Lung microvascular endothelial cell (primary cell): ENCODE measurements at places on chromosomes 4 and X. TPM values are rescaled to one million over a fixed set of nuclear protein-coding genes. Genes with fewer than 3 reads are reported as not detected.

- DNase-seq: no peak
These were observed 257.2 kb downstream of the FBXW7 start for GRCh38 chr4:152278505-152279233.

LSM6 gene
- total RNA-seq: 18.7 and 19.4 TPM in 2 replicates

GRCh38 chrX:11499076-11500044 is 166.4 kb downstream of the ARHGAP6 start:
- no peak for DNase-seq

TRAPPC11 gene
- 21.6 and 22.6 TPM in 2 replicates for total RNA-seq

DNA sequence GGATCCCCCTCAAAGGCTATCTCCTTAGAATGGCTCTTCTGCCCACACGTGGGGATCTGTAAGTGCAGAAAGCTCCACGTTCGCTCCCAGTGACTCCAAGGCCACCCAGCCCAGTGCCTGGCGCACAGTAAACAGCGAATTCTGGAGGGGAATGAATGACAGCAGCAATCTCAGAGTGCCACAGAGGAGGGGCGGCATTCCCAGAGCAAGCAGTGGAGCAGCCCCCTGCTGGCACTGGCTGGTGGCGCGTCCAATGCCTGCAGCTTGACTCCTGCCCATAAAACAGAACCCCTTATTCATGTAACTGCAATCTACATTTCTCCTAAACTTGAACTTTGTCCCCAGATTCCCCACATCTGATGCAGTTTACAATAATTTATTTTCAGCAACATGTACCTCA is 6.9 kb upstream of the HELT start:
- DNase-seq: no peak

GRCh38 chr4:139521754-139522401 is 34.1 kb downstream of the SETD7 start:
- DNase-seq: no peak

GRCh38 chr4:104418286-104418685 is 76.4 kb downstream of the CXXC4 start:
- DNase-seq: no peak

CNGA1 gene
- total RNA-seq: not detected in 2 replicates

DNA sequence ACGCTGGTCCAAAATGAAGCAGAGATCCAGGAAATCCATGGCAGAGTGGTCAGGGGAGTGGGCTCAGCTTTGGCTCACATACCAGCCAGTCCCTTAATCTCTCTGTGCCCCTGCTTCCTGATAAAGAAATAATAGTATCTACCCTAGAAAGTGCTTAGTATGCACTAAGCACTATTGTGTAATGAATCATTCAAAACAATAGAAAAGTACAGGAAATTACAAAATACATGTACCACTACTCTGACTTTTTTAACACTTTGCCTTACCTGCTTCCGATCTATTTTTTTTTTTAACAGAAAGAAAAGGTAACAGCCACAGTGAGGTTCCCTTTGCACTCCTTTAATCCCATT is 49.9 kb downstream of the TBC1D9 start:
- peak; percentile 56 for DNase-seq

DMRTC1 gene
- total RNA-seq: not detected in 2 replicates

DNA sequence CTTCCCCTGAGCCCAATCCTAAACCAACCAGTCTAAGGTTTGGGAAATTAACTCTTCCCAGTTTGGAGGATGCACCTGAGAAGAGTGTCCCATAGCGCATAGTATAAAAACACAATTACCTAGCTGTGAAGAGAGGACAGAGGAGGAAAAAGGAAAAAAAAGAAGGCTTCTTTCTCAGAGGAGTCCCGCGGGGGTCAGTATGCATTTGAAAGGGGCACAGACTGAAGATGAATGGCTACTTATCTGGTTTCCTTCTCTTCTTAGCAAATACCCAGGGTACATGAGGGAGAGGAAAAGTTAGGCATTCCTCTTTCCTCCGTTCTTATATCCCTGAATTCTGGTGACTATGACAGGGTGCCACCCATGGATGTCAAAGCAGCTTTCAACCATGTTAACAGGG is 96.9 kb downstream of the TMEM47 start:
- no peak for DNase-seq

DNA sequence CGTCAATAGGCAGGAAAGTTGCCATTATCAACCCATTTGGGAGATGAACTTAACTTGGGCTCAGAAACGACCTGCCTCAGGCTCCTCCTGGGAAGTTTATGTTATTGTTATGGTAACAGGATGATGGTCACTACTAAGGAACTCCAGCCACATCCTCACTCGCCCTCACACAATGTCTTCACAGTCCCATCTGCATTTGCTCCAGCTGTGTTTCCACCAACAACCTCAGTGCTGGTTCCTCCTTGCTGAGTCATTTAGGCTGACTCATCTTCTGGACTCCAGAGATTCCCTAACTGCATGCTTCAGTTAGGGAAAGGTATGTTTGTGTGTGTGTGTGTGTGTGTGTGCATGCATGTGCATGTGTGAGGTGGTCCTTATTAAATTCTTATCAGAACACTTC is 293.4 kb upstream of the BOD1L1 start:
- peak; percentile 100 for DNase-seq

POU3F4 gene
- not detected in 2 replicates for total RNA-seq

GRCh38 chr4:114005569-114006442 is 26.4 kb upstream of the ARSJ start:
- DNase-seq: peak; percentile 83

DNA sequence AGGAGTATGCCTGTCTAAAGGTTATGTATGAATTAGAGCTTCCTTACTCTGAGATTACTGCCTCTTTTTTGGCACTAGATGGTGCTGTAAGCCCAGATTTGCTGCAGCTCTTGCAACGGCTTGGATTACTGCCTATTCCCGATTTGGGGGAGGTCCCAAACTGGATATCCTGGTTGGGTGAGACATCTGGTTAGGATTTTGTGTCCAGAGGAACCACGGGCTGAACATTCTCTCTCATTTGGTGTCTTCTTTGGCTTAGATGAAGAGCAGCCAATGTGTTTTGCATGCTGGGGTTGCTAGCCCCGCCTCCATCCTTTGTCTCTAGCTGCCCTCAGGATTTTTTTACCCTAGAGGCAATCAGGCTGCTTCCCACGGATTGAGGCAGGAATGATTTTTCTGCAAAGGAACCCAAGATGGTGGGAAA is 31.9 kb downstream of the F8A1 start:
- peak; percentile 67 for DNase-seq

GPC4 gene
- total RNA-seq: under 0.01 and 0.22 TPM in 2 replicates

- no peak for DNase-seq
These were observed 9.1 kb upstream of the GTPBP6 start for GRCh38 chrX:327660-328126.

FMR1NB gene
- total RNA-seq: not detected in 2 replicates

DNA sequence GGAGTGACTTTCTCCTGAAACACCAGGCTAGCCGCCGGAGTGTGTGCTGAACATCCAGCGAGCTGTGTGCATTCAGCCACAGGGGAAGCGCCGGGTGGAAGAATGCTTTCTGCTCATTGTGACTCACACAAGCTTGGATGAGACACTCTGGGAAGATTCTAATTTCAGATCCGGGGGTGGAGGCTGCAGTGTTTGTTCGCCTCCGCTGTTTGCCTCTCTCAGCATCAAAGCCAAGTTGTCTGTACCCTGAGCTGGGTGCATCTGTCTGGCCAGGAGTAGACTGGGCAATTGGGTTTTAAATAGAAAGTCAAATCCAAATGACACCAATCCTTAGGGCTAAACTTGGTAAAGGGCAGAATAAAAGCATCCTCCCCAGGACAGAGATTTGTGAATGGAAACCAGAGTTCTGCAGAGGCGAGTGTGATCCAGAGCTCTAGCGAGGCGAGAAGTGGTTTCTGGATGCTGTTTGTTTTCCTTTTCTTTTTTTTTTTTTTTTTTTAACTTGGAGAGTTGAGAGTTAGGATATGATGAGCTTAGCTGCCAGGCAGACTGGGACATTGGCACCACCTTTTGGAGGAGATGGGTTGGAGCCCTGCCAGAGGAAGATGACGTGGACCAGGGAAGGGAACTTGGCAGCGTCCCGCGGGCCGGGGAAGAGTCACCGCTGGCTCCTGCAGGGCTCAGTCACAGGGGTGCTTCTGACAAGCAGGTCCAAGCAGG is 196.0 kb upstream of the PSAPL1 start:
- DNase-seq: peak; percentile 90

- no peak for DNase-seq
These were observed 220.2 kb downstream of the ASMT start for GRCh38 chrX:1835056-1835455.

FRMD7 gene
- not detected in 2 replicates for total RNA-seq
